ENCODE measurements at places on chromosomes 4 and X.

- DNase-seq, result no peak
Measured at GRCh38 chrX:151393514-151393913, 3.5 kb upstream of the VMA21 start.

DNA sequence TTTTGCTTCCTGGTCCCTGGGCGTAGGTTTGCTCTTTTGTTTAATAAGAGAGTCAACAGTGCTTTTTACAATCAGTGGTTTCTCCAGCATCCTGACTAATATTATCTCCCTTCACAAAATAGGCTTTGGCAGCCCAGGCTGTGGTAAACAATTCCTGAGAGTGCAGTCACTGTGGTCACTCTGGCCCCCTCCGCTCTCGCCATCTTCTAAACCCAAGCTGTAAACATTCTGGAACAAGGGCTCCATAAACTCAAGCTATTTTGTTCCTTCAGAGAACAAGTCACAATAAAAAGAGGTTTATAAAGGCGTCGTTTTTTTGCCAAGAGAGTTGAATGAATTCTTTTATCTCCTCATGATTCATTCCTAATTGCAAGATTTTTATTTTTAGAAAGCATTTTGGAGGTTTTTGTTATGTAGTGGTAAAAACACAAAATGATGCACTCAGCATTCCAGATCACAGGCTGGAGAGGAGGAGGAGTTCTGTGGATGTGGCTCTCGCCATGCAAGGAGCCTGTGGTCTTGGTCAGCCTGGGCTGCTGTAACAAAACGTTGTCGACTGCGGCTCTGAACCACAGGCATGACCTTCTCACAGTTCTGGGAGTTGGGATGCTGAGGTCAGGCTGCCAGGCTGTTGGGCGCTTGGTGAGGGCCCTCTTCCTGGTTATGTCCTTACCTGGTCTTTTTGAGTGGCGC, 486.4 kb upstream of the FAT1 start:
- DNase-seq, result no peak

- peak; percentile 48 for DNase-seq
Measured at GRCh38 chrX:34365471-34365870, 233.4 kb upstream of the FAM47A start.

GRCh38 chrX:18297251-18297650, 57.2 kb downstream of the SCML2 start:
- no peak for DNase-seq

GRCh38 chrX:25519258-25519657, 503.5 kb upstream of the ARX start:
- DNase-seq, result no peak

- no peak for DNase-seq
Measured at GRCh38 chr4:113541933-113542332, 219.6 kb downstream of the CAMK2D start.

DNA sequence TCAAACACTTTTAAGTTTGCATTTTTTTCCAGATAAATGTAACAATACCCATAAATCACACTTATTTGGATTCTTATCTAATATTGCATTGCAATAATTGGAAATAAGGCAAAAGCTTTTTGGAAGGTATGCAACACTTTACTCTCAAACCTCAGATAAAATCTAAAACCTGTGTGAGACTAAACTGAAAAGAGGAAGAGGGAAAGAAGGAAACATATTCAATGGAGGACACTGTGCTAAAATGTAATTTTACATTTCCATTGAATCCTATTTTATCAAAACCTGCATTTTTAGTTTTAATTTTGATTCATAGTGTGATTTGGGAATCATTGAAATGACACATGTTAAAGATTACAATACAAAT, 99.4 kb downstream of the HPGD start:
- no peak for DNase-seq

GRCh38 chrX:130680164-130681035, 222.6 kb downstream of the ENOX2 start:
- DNase-seq, result no peak

DNA sequence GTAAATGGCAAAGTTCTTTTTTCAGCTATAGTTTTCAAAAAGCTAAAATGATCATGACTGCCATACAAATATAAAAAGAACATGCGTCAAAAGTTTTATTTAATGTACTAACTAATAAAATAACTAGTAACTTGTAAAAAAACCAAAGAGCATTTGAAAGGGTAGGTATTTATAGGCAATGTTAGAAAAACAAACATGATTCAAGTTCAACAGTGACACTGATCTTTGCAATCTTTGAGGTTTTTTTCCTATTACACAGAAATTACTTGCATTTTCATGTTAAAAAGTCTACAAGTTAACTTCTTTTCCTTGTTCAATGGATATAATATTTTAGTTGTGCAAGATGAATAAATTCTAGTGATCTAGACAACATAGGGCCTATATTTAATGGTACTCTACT, 72.3 kb upstream of the GRID2 start:
- DNase-seq, result no peak

- no peak for DNase-seq
Measured at GRCh38 chrX:46311581-46312120, 233.6 kb downstream of the ZNF674 start.

DNA sequence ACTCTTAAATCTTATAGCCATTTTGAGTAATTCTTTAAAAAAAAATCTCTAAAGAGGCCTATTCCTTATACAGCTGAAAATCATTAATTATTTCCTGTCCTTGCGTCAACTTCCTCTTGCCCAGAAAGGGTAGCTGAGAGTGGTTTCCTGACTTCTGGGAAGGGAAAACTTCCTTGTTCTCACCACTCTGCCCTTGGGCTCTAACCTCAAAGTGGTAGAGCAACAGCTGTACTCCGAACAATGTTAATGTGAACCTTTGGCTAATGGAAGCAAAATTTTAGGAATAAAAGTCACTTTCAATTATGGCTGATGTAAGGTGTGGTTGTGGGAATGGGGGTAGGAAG, 15.3 kb downstream of the KLHL2 start:
- DNase-seq, result peak; percentile 56

DNA sequence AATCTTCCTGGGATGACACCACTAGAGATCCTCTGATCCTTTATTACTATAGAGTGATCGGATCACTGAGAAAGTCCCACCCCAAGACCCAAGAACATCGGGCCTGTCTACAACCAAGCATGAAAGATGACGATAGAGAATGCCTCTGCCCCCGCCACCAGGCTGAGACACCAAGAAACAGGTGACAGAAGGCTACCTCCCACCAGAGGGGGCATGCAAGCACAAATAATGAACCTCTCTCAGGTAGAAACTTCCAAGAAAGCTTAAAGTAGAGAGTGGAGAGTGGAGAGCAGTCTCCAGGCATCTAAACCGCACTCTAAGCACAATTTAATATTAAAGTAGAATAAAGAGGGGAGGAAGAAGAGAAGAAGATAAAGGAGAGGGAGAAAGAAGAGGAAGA, 402.6 kb downstream of the INPP4B start:
- DNase-seq, result no peak

DNA sequence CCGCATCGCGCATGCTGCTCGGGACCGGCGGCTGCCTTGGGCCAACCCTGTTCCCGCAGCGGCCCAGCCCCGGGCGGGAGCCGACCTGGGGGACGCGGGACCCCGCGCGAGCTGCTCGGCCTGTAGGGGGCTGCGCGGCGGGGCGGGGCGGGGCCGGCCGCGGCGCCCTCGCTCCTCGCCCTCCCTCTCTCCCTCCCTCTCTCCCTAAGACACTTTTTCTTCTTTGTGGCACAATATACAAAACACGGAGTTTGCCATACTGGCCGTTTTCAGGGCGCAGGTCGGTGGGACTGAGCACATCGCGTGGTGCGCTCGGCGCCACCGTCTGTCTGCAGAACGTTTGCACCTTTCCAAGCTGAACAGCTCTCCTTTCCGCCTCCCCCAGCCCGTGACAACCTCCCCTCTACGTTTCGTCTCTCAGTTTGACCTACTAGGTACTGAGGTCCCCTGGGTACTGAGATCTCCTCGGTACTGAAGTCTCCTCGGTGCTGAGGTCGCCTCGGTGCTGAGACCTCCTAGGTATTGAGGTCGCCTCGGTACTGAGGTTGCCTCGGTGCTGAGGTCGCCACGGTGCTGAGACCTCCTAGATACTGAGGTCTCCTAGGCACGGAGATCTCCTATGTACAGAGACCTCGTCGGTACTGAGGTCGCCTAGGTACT, 261.1 kb upstream of the PLCXD1 start:
- peak; percentile 1 for DNase-seq

DNA sequence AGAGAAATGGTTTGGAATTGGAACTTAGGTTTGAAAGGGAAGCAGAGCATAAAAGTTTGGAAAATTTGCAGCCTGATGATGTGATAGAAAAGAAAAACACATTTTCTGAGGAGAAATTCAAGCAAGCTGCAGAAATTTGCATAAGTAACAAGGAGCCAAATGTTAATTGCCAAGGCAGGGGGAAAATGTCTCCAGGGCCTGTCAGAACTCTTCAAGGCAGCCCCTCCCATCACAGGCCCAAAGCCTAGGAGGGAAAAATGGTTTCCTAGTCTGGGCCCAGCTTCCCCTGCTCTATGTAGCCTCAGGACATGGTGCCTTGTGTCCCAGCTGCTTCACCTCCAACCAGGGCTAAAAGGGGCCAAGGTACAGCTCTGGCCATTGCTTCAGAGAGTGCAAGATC, 21.2 kb upstream of the DUSP21 start:
- DNase-seq, result no peak

DNA sequence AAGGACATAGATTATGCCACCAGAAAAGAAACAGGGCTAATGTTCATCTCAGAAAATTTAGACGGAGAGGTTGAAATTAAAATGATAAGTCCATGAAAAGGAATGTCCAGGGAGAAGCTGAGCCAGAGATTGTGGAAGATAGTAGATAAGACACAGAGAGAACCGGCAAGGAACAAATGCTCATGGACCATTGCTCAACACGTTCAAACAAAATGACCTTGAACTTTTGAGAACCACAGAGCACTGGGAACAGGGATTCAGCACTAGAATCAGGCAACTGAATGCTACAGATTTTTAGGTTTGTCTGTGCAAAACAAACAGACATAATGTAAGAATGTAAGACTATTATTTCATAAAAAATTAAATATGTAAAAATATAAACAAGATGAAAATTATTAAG, 206.3 kb downstream of the PDGFC start:
- DNase-seq, result no peak

- peak; percentile 23 for DNase-seq
Measured at GRCh38 chr4:140697709-140698560, 58.2 kb downstream of the TBC1D9 start.

GRCh38 chr4:6516281-6516680, 43.9 kb upstream of the PPP2R2C start:
- DNase-seq, result no peak

GRCh38 chr4:145545538-145546174, 64.0 kb downstream of the SMAD1 start:
- peak; percentile 71 for DNase-seq

GRCh38 chr4:2849267-2850152, 5.9 kb downstream of the ADD1 start:
- no peak for DNase-seq

- no peak for DNase-seq
Measured at GRCh38 chr4:176838601-176839433, 46.1 kb upstream of the VEGFC start.

- DNase-seq, result peak; percentile 9
Measured at GRCh38 chrX:45669715-45670340, 469.2 kb upstream of the DIPK2B start.

DNA sequence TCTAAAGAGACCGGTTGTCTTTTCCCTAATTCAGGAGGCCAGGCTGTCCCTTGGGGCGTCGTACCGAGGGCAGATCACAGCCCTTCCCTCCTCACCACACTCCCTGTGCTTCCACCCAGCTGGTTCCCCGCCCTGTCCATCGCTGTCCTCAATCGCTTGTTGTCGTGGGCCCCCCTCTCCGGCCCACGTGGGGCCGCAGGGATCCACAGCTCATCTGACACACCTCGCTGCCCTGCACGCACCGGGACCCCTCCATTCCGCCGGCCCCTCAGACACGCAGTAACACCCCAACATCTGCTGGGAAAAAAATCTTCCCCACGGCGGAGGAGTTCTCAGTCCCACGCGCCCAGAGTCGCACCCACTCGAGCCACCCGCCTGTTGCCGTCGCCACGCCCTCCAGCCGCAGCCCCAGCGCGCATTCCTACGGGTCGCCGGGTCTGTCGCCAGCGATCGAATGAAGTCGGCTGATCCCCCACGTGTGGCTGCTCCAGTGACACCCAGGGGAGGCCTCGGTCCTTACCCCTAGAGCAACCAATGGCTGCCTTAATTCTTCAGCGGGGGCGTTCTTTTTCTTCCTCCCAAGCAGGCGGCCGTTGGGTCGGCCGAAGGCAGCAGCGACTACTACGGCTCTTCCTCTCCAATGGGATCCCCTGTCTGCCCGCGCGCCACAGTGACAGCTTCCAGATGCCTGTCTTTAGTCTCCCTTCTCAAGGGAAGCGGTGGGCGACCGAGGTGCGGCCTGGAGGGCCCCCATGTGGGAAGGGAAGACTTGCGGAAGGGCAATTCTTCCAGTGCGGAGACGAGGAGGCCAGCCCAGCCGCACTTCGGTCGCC, 893 bp upstream of the SEPTIN11 start:
- peak; percentile 89 for DNase-seq

DNA sequence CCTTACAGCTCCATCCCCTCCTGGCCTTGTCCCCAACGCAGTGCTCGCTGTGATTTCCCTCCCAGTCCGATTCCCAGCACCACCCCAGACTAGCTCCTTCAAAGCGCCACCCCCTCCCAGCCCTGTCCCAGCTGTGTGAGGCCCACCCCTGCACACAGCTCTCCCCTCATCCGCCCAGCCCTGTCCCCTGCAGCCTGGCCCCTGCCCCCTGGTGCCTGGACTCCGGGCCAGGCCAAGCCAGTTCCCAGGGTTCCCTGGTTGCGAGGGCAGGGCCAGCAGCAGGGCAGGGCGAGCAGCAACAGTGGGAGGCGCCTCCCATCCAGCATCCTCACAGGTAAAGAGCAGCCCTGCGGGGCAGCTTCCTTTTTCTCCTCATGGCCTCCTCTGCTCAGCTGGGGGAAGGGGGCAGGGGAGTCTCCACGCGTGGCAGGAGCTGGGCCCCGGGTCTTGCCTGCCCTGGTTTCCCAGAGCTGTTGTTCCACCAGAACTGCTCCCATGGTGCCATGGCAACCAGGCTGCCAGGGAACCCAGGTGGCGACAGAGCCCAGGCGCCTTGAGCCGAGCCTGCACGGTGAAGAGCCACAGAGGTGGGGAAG, 24.8 kb downstream of the IQSEC2 start:
- DNase-seq, result no peak

GRCh38 chrX:19678941-19679340, 163.6 kb upstream of the MAP3K15 start:
- no peak for DNase-seq

DNA sequence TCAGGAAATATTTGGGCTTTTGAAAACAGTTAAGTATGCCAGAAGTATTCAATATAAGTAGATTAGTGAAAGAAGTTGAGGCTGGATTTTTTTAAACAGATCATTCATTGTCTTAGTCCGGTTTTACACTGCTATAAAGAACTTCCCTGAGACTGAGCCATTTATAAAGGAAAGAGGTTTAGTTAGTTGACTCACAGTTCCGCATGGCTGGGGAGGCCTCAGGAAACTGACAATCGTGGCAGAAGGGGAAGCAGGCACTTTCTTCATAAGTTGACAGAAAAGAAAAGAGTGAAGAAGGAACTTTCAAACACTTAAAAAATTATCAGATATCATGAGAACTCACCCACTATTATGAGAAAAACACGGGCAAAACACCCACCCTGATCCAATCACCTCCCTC, 31.1 kb upstream of the CYLC1 start:
- DNase-seq, result no peak

Measured in umbilical cord (tissue), 2 donors.